Muscle of leg (tissue), 16 donors: ENCODE measurements at places on chromosomes 13 and 19. TPM values are rescaled to one million over a fixed set of nuclear protein-coding genes. Genes with fewer than 3 reads are reported as not detected.

DNA sequence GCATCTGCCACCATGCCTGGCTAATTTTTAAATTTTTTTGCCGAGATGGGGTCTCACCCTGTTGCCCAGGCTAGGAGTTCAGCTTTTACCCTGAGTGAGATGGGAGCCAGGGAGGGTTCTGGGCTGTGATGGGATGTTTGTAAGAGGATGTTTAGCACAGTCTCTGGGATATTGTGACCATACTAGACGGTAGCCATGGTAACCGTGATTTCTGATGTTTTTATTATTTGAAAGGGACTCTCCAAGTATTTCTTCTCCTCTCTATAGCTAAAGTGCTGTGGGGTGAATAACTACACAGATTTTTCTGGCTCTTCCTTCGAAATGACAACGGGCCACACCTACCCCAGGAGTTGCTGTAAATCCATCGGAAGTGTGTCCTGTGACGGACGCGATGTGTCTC is 10.4 kb downstream of the TSPAN16 start:
- no peak overlapping the region for H3K4me3 ChIP-seq
- no peaks in the 10 kb centered on the region for H3K27me3 ChIP-seq
- no peaks in the 10 kb centered on the region for H3K36me3 ChIP-seq
- DNase-seq = peak; percentile 40
- H3K27ac ChIP-seq = no peak overlapping the region
- no peaks in the 10 kb centered on the region for H3K4me1 ChIP-seq

DNA sequence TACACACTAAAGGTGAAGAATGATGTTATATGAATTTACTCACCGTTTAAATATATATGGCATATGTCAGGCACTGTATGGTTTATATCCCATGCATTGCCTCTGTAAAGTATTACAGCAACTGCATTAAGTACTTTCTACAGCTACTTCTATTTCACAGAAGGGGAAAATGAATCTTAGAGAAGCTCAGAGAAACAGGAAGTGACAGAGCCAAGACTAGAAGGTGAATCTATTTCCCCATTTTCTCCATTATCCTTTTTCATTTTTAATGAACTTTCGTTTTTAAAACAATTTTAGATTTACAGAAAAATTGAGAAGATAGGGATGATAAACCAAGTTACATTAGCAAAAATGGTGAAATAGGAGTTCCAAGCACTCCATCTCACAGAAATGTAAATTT is 863.3 kb downstream of the UQCRFS1 start:
- no peaks in the 10 kb centered on the region for H3K36me3 ChIP-seq
- no peak overlapping the region for H3K4me3 ChIP-seq
- no peak for DNase-seq
- no peaks in the 10 kb centered on the region for H3K27me3 ChIP-seq

DNA sequence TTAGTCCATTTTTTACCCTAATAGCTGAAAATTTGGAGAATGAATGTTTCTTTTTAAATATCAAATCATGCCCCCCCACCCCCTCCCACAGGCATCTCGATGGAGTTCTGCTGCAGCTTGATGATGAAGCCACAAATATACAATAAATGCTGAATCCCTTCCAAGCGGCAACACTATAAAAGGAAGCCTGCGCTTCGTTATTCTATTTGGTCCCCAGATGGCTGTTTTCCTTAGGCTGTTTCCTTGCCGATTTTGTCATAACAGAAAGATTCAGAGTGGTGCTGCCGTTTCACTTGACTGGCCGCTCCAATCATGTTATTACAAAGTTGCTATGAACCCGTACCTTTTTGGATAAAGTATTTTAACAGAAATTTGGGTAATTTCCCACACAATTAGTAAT is 79.5 kb downstream of the MYO16 start:
- peak; percentile 76 for DNase-seq
- H3K27me3 ChIP-seq = no peaks in the 10 kb centered on the region
- H3K4me3 ChIP-seq = no peak overlapping the region
- H3K27ac ChIP-seq = no peak overlapping the region

GRCh38 chr19:39252458-39252857 is 3.8 kb upstream of the IFNL4 start:
- no peak overlapping the region for H3K4me3 ChIP-seq
- H3K27ac ChIP-seq = no peak overlapping the region
- H3K27me3 ChIP-seq = peaks cover 54% of the 10 kb centered on the region
- peaks cover 5% of the 10 kb centered on the region for H3K4me1 ChIP-seq
- DNase-seq = no peak

DNA sequence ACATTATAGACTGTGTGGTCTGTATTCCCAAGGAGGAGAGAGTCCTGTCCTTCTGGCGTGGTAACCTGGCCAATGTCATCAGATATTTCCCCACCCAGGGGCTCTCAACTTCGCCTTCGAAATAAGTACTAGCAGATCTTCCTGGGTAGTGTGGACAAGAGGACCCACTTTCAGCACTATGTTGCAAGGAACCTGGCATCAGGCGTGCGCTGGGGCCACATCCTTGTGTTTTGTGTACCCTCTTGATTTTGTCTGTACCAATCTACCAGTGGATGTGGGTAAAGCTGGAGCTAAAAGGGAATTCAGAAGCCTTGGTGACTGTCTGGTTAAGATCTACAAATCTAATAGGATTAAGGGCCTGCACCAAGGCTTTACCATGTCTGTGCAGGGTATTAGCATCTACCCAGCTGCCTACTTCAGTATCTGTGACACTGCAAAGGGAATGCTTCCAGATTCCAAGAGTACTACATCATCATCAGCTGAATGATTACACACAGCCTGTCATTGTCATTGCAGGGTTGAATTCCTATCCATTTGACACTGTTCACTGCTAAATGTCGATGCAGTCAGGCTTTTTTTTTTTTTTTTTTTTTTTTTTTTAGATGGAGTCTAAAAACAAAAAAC is 148.0 kb downstream of the PRR20E start:
- H3K4me3 ChIP-seq = no peak overlapping the region
- no peaks in the 10 kb centered on the region for H3K36me3 ChIP-seq
- no peak overlapping the region for H3K27ac ChIP-seq
- DNase-seq = peak; percentile 10

DNA sequence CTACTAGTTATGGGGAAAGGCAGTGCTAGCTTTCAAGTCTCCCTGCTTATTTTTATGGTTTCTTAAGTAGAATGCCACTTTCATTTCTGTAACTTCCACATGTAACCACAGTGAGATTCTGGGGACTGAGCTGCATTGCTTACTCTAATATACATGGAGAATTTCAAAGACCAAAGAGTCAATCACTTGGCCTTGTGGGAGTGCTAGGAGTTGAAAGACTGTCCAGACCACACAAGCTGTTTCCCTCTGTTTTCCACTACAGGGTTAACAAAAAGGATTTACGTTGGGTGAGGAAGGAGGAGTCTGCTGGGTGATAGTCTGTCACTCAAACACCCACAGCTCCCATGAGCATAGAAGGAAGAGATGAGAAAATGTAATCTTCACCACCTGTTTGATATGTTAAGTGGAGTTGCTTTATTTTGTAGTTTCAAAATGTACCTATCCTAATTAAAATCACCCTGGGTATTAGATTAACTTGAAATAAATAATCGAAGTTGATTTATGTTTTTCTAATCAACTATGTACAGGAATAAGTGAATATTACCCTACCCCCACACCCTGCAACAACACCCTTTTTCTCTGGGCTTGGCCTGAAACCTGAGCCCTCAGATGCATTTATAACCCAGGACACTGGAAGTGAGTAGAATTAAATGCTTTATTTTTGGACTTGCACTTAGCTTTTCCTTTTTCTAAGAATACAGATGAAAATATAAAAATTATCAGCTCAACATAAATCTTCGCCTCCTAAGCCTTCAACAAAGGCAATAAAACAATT is 225.8 kb upstream of the SLC10A2 start:
- H3K36me3 ChIP-seq = no peaks in the 10 kb centered on the region
- H3K27ac ChIP-seq = no peak overlapping the region
- DNase-seq = no peak
- no peak overlapping the region for H3K4me3 ChIP-seq
- H3K4me1 ChIP-seq = no peaks in the 10 kb centered on the region
- H3K27me3 ChIP-seq = no peaks in the 10 kb centered on the region

- H3K4me1 ChIP-seq = no peaks in the 10 kb centered on the region
- no peak overlapping the region for H3K27ac ChIP-seq
- no peak overlapping the region for H3K4me3 ChIP-seq
- H3K36me3 ChIP-seq = no peaks in the 10 kb centered on the region
- H3K27me3 ChIP-seq = no peaks in the 10 kb centered on the region
Measured at GRCh38 chr13:84239032-84239431, 356.8 kb upstream of the SLITRK1 start.

- H3K27me3 ChIP-seq = no peaks in the 10 kb centered on the region
- no peaks in the 10 kb centered on the region for H3K4me1 ChIP-seq
- no peak overlapping the region for H3K27ac ChIP-seq
- no peak overlapping the region for H3K4me3 ChIP-seq
- DNase-seq = no peak
Measured at GRCh38 chr19:49981603-49982593, 20.9 kb upstream of the SIGLEC11 start.

DNA sequence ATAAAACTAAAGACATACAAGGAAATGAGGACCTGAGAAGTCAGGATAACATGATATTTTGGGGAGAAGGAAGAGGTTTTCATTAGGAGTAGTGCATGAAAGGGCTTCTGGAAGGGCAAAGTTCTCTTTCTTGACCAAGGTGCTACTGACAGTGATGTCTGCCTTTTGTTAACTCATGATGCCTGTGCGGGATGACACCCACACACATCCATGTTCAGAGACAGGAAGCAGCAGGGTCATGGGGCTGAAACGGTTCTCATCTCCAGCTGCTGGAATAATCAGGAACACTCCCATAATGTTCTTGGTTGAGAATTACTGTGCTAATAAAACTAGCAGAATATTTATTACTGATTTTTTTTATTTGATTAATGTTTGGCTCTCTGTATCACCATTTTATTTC is 29.1 kb downstream of the KCNC3 start:
- no peaks in the 10 kb centered on the region for H3K4me1 ChIP-seq
- H3K27me3 ChIP-seq = no peaks in the 10 kb centered on the region
- H3K27ac ChIP-seq = no peak overlapping the region

DNA sequence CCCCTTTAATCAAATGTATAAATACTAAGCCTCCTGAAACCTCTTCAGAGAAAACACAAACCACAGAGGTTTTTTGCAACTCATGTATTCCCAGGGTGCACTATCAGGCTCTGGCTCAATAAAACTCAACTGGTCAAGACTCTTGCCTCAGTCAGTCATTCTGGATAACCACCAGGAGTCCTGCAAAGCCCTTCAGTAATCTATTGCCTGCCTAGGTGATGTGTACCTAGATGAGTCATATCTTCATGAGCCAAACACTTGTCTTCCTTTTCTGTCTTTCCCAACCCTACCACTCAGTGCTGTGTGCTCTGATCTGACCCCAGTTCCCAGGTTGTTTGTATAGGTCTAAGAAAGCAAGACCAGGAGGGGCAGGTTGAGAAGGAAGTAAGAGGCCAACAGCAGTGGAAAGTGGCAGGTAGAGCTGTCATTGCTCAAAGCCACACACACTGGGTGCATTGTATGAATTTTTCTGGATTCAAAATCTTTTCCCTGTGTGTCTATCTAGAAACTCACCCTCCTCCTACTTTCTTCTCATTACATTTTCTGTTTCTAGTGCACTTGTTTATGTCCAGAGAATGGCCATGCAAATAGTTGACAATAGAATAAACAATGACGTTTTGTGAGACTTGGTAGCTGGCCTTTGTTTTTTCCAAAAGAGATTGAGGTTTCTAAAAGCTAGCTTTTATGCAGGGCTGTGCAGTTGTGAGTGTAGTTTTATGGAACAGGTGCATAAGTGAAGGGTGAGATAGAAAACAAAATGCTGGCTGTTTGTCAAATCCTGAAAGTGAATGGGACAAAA is 48.1 kb downstream of the PSG1 start:
- no peaks in the 10 kb centered on the region for H3K36me3 ChIP-seq
- no peak overlapping the region for H3K27ac ChIP-seq
- DNase-seq = no peak
- no peak overlapping the region for H3K4me3 ChIP-seq
- no peaks in the 10 kb centered on the region for H3K27me3 ChIP-seq

GRCh38 chr19:10655457-10656312 is 1.5 kb downstream of the ILF3 start:
- peak overlapping the region; percentile 90 for H3K4me3 ChIP-seq
- no peaks in the 10 kb centered on the region for H3K27me3 ChIP-seq
- peaks cover 7% of the 10 kb centered on the region for H3K36me3 ChIP-seq
- DNase-seq = peak; percentile 39
- H3K4me1 ChIP-seq = peaks cover 24% of the 10 kb centered on the region

GRCh38 chr13:107551521-107551920 is 663.8 kb downstream of the LIG4 start:
- H3K27me3 ChIP-seq = no peaks in the 10 kb centered on the region
- H3K36me3 ChIP-seq = no peaks in the 10 kb centered on the region
- no peaks in the 10 kb centered on the region for H3K4me1 ChIP-seq
- no peak overlapping the region for H3K27ac ChIP-seq
- DNase-seq = no peak

- no peaks in the 10 kb centered on the region for H3K27me3 ChIP-seq
- H3K36me3 ChIP-seq = peaks cover 11% of the 10 kb centered on the region
- no peak overlapping the region for H3K27ac ChIP-seq
- DNase-seq = peak; percentile 13
Measured at GRCh38 chr13:20769091-20769490, 4.7 kb downstream of the EEF1AKMT1 start.

GRCh38 chr13:71879129-71879535 is 12.1 kb upstream of the DACH1 start:
- no peaks in the 10 kb centered on the region for H3K36me3 ChIP-seq
- DNase-seq = peak; percentile 56
- H3K4me1 ChIP-seq = no peaks in the 10 kb centered on the region
- no peak overlapping the region for H3K4me3 ChIP-seq
- H3K27me3 ChIP-seq = no peaks in the 10 kb centered on the region

GRCh38 chr13:24922387-24922744 is 158.4 kb downstream of the RNF17 start:
- peaks cover 3% of the 10 kb centered on the region for H3K4me1 ChIP-seq
- peak overlapping the region; percentile 77 for H3K27ac ChIP-seq
- DNase-seq = no peak
- H3K4me3 ChIP-seq = peak overlapping the region; percentile 84
- no peaks in the 10 kb centered on the region for H3K36me3 ChIP-seq

DNA sequence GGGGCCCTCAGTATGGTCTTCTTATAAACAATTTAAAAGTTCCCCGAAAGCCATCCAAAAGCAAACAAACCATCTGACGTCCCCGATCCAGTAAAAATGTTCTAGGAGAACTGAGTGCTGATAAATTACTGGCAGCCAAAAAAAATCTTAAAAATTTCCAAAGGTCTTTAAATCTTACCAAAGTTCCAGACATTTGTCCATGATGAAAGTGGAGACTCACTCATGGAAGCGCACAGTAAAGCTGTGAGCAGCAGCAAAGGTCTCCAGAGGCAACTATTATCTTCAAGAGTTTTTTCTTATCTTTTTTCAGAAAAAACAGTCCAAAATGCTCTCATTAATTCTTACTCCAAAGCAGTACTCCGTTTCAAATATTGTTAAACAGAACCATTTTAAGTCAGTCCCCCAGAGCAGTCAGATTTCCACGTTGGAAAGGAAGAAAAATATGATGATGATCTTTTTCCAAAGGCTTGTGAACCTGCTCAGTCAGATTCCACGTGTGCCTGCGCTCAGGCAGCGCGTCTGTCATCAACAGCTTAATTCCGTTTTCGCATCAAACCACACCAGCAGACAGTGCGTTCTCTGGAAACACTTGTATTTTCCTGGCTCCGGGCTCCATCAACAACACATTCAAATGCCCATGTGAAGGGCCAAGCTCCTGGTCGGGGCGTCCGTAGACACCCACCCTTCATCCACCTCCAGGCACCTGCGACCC is 85.4 kb downstream of the COL4A1 start:
- H3K36me3 ChIP-seq = no peaks in the 10 kb centered on the region
- no peak overlapping the region for H3K4me3 ChIP-seq
- no peaks in the 10 kb centered on the region for H3K27me3 ChIP-seq
- peak; percentile 88 for DNase-seq
- peak overlapping the region; percentile 82 for H3K27ac ChIP-seq

HNRNPL gene
- 195 TPM for total RNA-seq

RUBCNL gene
- 2.8 TPM for total RNA-seq

METTL21C gene
- 35.8 TPM for total RNA-seq

OXGR1 gene
- total RNA-seq = 0.75 TPM

CEACAM19 gene
- 2.8 TPM for total RNA-seq

ZNF682 gene
- 4.8 TPM for total RNA-seq
